Hematopoietic multipotent progenitor cell treated with erythropoietin and hydrocortisone succinate and interleukin-3 and kit ligand, for 6 days (in vitro differentiated cells): ENCODE measurements at places on chromosomes 7 and 10.

DNA sequence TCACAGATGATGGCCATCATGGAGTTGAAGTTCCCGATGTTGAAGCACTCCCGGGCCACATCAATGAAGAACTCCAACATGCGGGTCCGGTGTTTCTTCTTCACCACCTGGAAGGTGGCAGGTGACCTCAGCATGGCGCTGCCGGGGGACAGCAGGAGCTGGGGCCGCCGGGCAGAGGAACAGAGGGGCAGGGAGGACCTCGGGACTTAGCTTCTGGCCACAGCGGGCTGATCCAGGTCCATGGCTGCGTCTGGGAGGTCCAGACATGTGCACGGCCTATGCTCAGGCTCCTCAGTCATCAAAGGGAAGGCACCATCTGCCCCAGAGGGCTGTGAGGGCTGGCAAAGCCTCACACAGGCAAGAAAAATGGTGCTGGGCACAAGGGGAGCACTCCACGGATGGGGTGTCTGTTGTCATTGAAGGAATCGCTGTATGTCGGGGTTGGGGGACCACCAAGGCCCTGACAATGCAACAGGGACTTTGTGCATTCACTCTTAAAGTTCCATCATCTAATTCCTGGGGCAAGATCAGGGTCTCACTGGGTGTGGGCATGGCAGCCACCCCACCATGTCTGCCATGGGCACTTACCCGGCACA is 60.9 kb downstream of the CSGALNACT2 start:
- DNase-seq, result no peak

- DNase-seq, result no peak
These were observed 15.1 kb upstream of the PRLHR start for GRCh38 chr10:118610577-118610976.

DNA sequence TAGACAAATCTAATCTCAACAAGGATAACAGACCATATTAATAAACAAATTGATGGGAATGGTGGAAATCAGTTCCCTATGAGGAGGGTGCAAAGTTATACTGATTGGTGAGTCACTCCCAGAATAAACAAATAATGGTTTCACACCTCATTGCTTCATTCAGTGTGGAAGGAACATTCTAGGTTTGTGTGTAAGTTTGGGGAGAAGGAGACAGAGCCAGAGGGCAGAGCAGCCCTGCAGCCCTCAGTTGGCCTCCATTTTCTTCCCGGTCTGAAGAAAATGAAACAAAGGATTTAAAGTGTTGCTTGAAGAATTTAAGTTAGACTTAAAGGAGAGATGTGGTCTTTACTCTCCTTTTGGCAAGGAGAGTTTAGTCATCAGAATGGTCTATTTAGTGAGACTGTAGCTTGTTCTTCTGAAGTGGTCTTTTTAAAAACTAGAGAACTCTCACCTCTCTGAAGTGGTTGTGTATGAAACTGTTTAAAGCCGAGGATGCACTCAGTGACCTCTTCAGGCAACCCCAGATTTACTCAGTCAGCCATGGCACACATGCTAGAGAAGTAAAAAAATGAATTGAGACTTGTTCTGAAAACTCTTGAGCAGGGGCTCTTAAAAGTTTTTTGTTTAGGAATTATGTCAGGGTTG is 27.2 kb downstream of the IKZF1 start:
- DNase-seq, result no peak

- DNase-seq, result no peak
These were observed 177.4 kb downstream of the CELF2 start for GRCh38 chr10:11194859-11195586.

GRCh38 chr7:157007470-157008066 is 2.9 kb downstream of the MNX1 start:
- DNase-seq, result no peak

GRCh38 chr7:38801786-38802185 is 107.2 kb downstream of the VPS41 start:
- no peak for DNase-seq

DNA sequence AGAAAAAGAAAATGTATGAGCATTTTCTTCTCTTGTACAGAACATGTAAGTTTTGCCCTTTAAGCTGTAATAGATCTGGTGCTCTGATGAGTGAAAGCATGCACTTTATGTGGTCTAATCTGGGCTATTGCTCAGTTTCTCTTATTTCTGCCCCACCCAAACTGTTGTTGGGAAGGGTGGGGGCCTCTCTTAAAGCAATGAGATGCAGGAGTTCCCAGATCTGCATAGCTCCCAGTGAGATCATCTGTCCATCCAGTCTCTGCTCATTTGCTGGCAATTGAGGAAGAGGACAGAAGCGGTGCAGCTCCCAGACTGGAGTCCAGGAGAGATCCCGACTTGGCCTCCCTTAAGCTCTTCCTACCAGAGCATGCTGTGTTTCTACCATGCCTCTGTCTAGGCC is 114.9 kb upstream of the SORCS3 start:
- DNase-seq, result no peak

GRCh38 chr10:9596368-9596920 is 1421.2 kb upstream of the CELF2 start:
- no peak for DNase-seq

GRCh38 chr10:29157321-29157720 is 131.5 kb upstream of the LYZL1 start:
- no peak for DNase-seq

DNA sequence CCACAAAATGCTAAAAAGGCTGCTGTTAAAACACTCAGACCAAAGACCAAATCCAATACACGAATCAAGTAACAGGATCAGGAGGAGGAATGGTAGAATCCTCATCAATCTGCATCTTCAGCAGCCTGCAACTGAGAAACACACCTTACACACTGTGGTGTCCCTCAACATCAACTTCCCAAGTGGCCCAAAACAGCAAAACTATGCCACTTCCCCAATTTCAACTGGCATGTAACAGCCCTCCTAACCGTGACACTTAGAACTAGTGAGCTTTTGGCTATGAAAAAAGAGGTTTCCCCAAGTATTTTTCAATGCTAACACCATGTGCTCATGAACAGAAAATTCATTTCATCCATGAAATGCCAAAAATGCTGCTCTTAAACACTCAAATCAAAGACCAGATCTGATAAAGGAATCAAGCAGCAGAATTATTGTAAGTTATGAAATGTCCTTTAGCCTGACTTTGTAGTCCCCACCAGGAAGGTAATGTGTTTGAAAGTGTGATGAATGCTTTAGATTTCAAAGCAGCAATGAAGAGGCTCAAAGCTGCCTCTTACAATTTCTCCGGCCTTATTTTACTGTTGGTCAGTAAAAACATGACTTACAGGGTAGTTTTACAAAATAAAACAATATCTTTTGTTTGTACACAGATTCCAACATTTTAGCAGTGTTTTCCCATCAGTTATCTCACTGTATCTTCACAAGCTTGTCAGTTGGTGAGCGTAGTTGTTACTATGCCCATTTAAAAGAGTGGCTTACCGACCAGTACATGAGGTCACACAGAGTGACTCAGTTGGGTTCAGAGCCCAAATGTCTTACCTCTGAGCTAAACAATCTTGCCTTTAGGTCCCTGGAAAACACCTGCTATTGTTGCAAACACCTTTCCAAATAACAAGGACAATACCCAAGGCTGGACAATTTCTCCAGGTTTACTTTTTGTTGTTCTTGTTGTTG is 65.7 kb upstream of the ASAH2 start:
- peak; percentile 45 for DNase-seq

DNA sequence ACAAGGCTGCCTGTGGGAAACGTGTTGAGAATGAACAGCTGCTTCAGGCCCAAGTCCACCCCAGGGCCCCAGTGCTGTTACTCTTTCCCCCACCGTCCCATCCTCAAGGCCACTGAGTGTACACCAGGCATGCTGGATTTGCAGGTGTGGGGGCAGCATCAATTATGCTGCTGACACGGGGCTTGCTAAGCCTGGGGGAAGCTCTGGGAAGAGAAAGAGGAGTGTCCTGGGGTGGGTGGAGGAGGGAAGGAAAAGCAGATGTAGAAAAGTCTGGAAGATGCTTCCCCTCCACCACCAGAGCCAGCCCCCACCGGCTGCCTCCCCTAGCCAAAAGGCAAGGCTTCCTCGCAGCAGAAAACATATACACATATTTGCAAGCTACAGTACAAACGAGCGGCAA is 153.9 kb downstream of the CDH23 start:
- DNase-seq, result no peak

GRCh38 chr7:112370436-112370835 is 79.8 kb upstream of the IFRD1 start:
- peak; percentile 31 for DNase-seq

GRCh38 chr7:82985144-82985802 is 177.4 kb downstream of the PCLO start:
- DNase-seq, result no peak

DNA sequence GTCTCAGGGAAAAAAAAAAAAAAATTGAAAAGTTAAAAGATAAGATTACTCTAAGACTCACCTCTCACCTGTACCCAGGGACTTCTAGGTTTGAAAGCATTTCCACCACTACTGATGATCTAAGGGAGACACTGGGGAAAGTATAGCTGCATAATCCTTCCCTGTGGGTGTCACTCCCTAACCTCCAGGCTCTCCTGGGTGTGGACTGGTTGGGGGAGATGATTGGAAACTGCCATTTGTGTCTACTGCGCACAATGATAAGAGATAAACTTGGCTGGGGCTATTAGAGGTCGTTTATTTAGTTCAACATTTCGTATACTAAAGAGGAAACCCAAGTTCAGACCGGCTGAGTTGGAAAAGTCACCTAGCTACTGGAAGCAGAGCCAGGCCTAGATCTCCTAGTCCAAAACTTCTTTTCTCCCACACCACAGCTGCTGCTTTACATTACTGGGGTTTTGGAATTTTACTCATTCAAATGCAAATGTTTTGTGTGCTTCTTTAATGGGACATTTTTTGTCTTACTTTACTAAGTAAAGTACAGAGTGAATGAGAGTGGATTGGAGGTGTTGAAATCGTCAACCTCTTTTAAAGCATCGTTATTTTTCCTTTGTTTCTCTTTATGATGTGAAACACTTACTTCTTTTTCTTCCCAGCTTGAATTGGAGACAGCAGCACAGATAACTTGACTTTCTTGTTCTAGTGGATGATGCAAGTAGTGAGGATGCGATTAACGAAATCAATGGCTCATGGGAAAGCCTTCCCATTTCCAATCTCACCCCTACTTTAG is 22.3 kb upstream of the SEC61G start:
- DNase-seq, result peak; percentile 46

DNA sequence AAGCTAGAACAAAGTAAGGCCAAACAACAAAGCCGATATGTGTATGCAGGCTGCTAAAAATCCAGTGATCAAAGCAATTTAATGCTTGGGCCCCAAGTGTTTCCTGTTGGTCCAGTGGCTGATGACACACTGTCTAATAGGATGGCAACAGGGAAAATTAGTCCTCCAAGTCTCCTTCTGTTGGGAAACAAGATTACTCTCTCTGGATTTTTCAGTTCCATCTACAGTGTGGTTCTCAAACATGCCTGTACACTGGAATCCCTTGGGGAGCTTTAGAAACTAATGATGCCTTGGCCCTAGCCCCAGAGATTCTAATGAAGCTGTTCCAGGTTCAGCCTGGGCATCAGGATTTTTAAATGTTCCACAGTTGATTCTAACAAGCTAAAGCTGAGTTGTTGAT is 198.7 kb downstream of the AHR start:
- DNase-seq, result no peak

DNA sequence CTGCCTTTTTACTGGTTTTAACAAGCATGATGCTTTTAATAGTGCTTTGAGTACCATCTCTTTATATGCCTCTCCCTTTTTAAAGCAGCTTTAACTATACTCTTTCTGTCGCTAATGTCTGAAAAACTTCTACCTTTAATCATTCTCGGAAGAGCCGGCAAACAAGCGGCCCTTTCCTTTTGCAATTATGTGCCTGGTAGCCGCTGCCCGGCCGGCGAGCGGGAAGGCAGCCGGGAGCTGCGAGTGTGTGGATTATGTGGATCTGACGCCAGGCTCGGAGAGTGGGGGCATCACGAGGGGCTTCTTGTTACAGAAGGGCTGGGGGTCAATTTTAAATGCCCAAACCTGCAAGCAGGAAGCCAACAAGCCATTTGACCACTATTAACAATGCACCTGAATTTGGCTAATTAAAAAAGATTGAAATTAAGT is 120.9 kb downstream of the BUB3 start:
- DNase-seq, result no peak

- no peak for DNase-seq
These were observed 58.8 kb upstream of the AGMO start for GRCh38 chr7:15620491-15621185.

GRCh38 chr7:88401009-88401623 is 94.4 kb upstream of the STEAP4 start:
- peak; percentile 62 for DNase-seq

- DNase-seq, result no peak
These were observed 287.9 kb downstream of the TNS3 start for GRCh38 chr7:47293884-47294555.

- no peak for DNase-seq
These were observed 489.8 kb upstream of the GHITM start for GRCh38 chr10:83649471-83649870.
